HFFc6 (cell line): ENCODE measurements at places on chromosomes 1 and 21. TPM values are rescaled to one million over a fixed set of nuclear protein-coding genes. Genes with fewer than 3 reads are reported as not detected.

DNA sequence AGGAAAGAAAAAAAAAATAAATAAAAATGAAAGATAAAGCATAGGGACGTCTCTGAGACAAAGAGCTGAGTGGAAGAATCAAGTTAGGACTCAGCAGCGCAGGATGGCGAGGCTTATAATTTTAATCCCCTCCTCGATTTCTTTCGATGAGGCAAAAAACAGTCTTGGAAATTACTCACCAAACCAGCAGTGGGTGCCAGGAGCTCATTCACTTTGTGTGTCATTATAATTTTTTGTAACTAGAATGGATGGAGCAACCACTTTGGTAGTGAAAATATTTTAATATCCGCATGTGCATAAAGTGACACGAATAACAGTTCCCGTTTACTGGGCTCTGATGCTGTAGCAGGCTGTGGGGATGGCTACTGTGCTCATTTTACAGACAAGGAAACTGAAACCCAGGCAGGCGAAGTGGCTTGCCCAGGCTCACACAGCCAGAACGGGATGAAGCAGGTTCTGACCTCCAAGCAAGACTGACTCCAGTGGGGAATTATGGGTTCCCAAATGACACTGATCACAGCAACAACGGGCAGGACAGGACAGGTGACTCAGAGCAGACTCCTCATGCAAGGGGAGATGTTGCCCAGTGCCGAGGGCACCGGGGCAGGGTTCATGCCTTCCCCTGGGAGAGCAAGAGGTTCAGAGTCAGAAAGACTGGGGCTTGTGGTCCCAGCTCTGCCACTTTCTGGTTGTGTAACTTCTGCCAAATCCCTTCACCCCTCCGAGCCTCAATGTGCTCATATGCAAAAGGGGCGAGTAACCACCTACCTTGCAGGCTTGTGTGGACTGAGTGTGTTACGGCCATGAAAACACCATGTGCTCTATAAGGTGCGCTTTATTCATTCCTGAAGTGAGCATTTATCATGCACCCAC, 63.6 kb downstream of the RUNX3 start:
- no peaks in the 10 kb centered on the region for H3K36me3 ChIP-seq
- no peak overlapping the region for H3K27ac ChIP-seq
- DNase-seq: no peak
- H3K4me3 ChIP-seq: no peak overlapping the region

- peaks cover 58% of the 10 kb centered on the region for H3K27me3 ChIP-seq
- no peak overlapping the region for H3K27ac ChIP-seq
- H3K36me3 ChIP-seq: no peaks in the 10 kb centered on the region
- no peak overlapping the region for H3K4me3 ChIP-seq
- no peaks in the 10 kb centered on the region for H3K4me1 ChIP-seq
- DNase-seq: no peak
These were observed 30.1 kb downstream of the RHEX start for GRCh38 chr1:206082831-206083695.

DNA sequence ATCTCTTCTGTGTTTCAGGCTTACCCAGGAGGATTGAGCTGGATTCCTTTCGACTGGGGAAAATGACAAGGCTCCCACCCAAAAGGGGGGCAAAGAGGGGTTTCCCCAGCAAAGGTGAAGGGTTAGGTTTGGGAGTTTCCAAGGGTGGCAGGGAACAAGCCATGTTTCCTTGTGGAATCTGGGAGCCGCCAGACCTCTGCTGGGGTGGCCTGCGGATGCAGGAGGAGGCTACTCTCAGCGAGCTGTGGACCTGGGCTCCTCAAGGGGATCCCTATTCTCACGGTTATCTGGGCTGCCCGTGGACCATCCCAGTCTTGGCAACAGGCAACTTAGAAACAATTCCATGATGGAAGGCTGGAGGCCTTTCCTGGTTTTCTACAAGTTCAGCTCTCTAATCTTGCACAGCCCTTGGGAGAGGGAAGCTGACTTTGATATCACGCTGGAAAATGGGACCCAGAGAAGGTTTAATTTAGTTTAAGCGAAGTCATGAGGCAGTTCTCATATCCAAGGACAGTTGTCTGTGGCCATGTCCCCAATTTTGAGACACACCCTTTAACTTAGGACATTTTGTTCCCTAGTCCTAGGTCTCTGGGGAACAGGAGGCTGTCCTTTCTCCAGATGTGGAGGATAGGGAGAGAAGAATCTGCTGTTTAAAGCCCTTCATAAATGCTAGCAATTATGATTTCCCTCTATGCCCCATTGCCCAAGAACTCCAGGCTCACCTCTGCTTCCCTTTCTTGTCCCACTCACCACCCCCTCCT, 24.7 kb upstream of the STUM start:
- H3K36me3 ChIP-seq: no peaks in the 10 kb centered on the region
- no peak overlapping the region for H3K27ac ChIP-seq
- DNase-seq: no peak
- H3K4me3 ChIP-seq: no peak overlapping the region
- peaks cover 7% of the 10 kb centered on the region; the same call in 1 of the 2 replicates for H3K27me3 ChIP-seq
- H3K4me1 ChIP-seq: no peaks in the 10 kb centered on the region

- H3K36me3 ChIP-seq: no peaks in the 10 kb centered on the region
- peaks cover 41% of the 10 kb centered on the region for H3K4me1 ChIP-seq
- H3K27me3 ChIP-seq: peaks cover 3% of the 10 kb centered on the region; the same call in 1 of the 2 replicates
These were observed 572.1 kb downstream of the DPYD start for GRCh38 chr1:97348599-97349265.

DNA sequence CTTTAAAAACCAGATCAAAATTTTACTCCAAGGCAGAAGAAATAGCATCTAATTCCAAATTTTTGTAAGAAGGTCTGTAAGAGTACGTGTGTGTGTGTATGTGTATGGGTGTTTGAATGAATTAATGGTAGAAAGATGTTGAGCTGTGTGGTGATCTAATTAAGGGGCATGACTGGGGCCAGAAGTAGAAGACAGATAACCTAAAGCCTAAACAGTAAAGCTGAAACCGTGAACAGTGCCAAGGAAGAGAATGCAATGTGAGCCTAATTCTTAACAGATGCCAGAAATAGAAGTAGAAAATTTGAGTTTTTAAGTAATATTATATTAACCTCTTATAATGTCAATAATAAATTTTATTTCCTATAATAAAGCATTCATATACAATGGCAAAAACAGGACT, 38.2 kb downstream of the BRINP3 start:
- no peaks in the 10 kb centered on the region for H3K36me3 ChIP-seq
- no peaks in the 10 kb centered on the region for H3K27me3 ChIP-seq
- H3K27ac ChIP-seq: no peak overlapping the region
- H3K4me1 ChIP-seq: no peaks in the 10 kb centered on the region

- no peaks in the 10 kb centered on the region for H3K4me1 ChIP-seq
- H3K4me3 ChIP-seq: no peak overlapping the region
- DNase-seq: no peak
- H3K36me3 ChIP-seq: peaks cover 76% of the 10 kb centered on the region
- H3K27ac ChIP-seq: no peak overlapping the region
These were observed 7.8 kb upstream of the ZFP69 start for GRCh38 chr1:40469327-40469726.

DNA sequence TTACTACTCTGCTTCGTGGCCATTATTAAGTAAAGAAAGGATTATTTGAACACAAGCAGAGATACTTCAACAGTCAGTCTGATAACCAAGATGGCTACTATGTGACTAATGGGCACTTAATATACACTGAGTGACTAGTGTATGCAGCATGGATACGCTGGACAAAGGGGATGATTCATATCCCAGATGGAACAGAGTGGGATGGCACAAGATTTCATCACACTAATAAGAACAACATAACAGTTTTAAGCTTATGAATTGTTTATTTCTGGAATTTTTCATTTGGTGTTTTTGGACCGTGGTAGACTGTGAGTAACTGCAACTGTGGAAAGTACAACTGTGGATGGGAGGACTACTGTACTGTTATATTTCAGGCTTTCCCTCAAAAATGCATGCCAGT, 9.4 kb downstream of the ZCCHC17 start:
- peak; percentile 94 for DNase-seq
- peak overlapping the region; percentile 75 for H3K4me3 ChIP-seq
- H3K27ac ChIP-seq: peak overlapping the region; percentile 93
- no peaks in the 10 kb centered on the region for H3K27me3 ChIP-seq
- peaks cover 18% of the 10 kb centered on the region for H3K4me1 ChIP-seq
- H3K36me3 ChIP-seq: peaks cover 18% of the 10 kb centered on the region; the same call in 1 of the 2 replicates

DNA sequence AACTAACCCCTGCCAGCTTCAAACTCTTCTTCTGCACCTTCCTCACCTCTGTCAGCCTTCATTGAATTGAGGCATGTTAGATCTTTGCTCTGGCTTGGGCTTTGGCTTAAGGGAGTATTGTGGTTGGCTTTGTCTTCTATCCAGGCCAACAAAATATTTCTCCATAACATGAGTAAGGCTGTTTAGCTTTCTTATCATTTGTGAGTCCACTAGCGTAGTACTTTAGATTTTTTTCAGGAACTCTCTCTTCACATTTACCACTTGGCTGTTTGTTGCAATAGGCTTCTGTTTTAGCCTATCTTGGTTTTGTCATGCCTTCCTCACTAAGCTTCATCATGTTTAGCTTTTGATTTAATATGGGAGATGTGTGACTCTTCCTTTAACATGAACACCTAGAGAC, 417.5 kb downstream of the NCAM2 start:
- H3K27ac ChIP-seq: no peak overlapping the region
- no peak overlapping the region for H3K4me3 ChIP-seq
- H3K27me3 ChIP-seq: no peaks in the 10 kb centered on the region
- H3K4me1 ChIP-seq: peaks cover 4% of the 10 kb centered on the region; the same call in 1 of the 2 replicates

DNA sequence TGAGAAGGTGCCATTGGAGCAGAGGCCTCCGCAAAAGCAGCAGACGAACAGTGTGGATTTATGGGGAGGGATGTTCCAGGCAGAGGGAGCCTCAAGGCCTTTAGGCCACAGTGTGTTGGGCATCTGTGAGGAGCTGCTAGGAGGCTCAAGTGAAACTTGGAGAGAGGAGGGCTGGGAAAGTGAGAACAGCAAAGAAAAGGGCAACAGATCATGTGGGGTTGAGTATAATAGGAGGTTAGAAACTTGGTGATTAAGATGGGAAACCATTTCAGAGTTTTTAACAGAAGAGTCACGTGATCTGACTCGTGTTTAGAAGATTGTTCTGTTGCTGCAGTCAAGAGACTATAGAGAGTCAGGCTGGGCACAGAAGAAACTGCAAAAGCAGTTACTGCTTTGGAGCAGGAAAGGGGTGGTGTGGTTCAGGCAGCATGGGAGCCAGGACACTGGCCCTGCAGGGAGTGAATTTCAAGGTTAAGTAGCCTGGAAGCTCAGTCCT, 277.0 kb downstream of the DISC1 start:
- no peak overlapping the region for H3K27ac ChIP-seq
- DNase-seq: no peak
- H3K27me3 ChIP-seq: no peaks in the 10 kb centered on the region
- no peaks in the 10 kb centered on the region for H3K4me1 ChIP-seq

GRCh38 chr1:87325982-87326738, 2.5 kb upstream of the LMO4 start:
- H3K4me3 ChIP-seq: no peak overlapping the region
- no peak overlapping the region for H3K27ac ChIP-seq
- peaks cover 6% of the 10 kb centered on the region for H3K4me1 ChIP-seq

GRCh38 chr1:152466217-152466616, 44.4 kb upstream of the LCE5A start:
- peaks cover 5% of the 10 kb centered on the region; the same call in 1 of the 2 replicates for H3K4me1 ChIP-seq
- no peak overlapping the region for H3K27ac ChIP-seq
- no peaks in the 10 kb centered on the region for H3K36me3 ChIP-seq
- H3K4me3 ChIP-seq: no peak overlapping the region
- no peak for DNase-seq

DNA sequence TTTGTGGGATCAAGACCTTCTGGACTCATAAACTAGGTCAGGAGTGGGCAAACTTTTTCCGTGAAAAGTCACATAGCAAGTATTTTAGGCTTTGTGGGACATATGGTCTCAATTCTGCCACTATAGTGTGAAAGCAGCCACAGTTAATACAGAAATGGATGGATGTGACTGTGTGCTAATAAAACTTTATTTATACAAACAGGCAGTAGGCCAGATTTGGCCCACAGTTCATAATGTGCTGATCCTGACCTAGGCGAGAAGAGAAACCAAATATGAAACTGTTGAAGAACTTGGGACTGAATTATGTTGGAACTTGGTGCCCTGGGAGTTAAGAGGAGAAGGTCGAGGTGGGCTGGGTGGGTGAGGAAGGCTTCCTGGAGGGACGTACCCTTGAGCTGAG, 17.1 kb downstream of the PADI3 start:
- peaks cover 2% of the 10 kb centered on the region; the same call in 1 of the 2 replicates for H3K27me3 ChIP-seq
- H3K4me1 ChIP-seq: peaks cover 14% of the 10 kb centered on the region
- H3K4me3 ChIP-seq: no peak overlapping the region
- H3K27ac ChIP-seq: no peak overlapping the region

GRCh38 chr1:245556057-245556456, 401.3 kb downstream of the KIF26B start:
- no peak for DNase-seq
- H3K27me3 ChIP-seq: peaks cover 7% of the 10 kb centered on the region
- H3K4me3 ChIP-seq: no peak overlapping the region
- no peaks in the 10 kb centered on the region for H3K36me3 ChIP-seq
- H3K4me1 ChIP-seq: no peaks in the 10 kb centered on the region

DNA sequence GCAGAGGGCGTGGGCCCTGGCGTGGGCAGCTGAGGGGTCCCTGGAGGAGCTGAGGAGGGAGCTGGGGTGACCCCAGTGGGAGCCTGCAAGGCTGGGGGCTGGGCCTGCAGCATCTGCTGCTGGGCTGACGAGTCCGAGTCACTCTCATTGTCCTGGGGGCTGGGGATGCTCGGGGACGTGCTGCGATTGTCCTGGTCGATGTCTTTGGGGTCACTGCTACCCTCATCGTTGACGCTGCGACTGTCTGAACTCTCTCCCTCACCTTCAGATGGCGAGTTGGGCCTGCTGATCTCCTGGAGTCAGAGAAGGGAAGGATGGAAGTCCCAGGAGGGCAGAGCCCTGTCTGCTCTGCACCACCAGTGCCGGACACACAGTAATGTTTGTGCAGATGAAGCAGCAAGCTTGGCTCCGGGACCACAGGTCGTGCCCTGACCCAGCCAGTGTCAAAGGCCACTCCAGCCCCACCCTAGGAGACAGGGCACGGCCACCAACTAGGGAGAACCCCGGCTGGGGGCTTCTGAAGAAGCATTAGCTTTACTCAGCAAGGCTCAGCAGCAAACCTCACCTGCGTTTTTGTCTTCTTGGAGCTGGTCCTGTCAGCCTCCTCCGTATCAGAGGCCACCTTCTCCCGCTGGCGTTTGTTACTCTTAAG, 43.4 kb downstream of the SLC45A1 start:
- H3K36me3 ChIP-seq: peaks cover 20% of the 10 kb centered on the region
- no peak overlapping the region for H3K27ac ChIP-seq
- no peak overlapping the region for H3K4me3 ChIP-seq
- H3K4me1 ChIP-seq: no peaks in the 10 kb centered on the region
- DNase-seq: no peak

DNA sequence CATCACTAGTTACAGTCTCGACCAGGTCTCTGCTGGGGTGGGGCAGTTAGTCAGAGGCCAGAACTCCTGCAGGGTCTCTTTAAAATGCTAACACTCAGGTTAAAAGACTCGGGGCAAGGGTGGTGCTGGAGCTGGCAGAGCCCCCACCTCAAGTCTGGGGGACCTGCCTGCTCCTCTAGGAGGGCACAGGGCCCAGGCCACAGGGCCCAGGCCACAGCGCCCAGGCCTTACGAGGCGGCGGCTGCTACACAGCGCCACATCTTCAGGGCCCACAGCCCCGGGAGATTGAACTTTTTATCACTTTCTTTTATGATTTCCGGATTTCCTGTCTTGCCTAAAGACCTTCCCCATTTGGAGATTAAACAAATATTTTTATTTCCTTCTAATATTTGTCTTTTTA, 10.4 kb downstream of the MPZ start:
- H3K36me3 ChIP-seq: no peaks in the 10 kb centered on the region
- H3K27me3 ChIP-seq: peaks cover 4% of the 10 kb centered on the region
- no peak overlapping the region for H3K4me3 ChIP-seq
- H3K27ac ChIP-seq: no peak overlapping the region

- H3K4me1 ChIP-seq: peaks cover 63% of the 10 kb centered on the region
- DNase-seq: peak; percentile 82
- H3K4me3 ChIP-seq: peak overlapping the region; percentile 74
- H3K36me3 ChIP-seq: no peaks in the 10 kb centered on the region
These were observed 27.2 kb downstream of the NUAK2 start for GRCh38 chr1:205294175-205294917.

Gene NBPF6
- total RNA-seq: not detected in 2 replicates

Gene GUCA2A
- not detected in 3 replicates for total RNA-seq

Gene SYDE2
- 10.4 to 11.0 TPM (median 10.5 TPM) in 3 replicates for total RNA-seq

Gene ERICH3
- total RNA-seq: not detected in 3 replicates
